ENCODE measurements at places on chromosomes 2 and 18.

- DNase-seq = no peak
These were observed 90.0 kb upstream of the NYAP2 start for GRCh38 chr2:225309516-225309915.

DNA sequence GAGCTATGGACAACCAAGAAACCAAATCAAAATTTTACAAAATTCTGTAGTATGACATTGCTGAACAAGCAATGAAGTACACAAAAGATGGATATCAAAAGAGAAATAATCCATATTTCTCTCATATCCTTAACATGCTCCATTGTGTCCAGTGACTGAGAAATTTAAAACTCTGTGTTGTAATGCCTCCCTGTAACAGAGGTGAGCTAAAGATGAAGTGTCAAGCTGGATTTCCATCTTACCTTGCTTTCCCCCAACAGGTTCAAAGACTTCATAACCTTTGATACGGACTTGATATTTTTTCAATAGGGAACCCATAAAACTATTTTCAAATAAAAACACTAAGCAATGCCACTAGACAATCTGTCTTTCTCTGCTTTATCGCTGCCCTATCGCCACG is 95.7 kb upstream of the SERTAD2 start:
- no peak for DNase-seq

- peak; percentile 52 for DNase-seq
These were observed 25.9 kb downstream of the MLPH start for GRCh38 chr2:237512774-237513466.

- no peak for DNase-seq
These were observed 142.7 kb downstream of the CYP26B1 start for GRCh38 chr2:72004976-72005375.

GRCh38 chr2:124283096-124283495 is 258.0 kb downstream of the CNTNAP5 start:
- DNase-seq = no peak

DNA sequence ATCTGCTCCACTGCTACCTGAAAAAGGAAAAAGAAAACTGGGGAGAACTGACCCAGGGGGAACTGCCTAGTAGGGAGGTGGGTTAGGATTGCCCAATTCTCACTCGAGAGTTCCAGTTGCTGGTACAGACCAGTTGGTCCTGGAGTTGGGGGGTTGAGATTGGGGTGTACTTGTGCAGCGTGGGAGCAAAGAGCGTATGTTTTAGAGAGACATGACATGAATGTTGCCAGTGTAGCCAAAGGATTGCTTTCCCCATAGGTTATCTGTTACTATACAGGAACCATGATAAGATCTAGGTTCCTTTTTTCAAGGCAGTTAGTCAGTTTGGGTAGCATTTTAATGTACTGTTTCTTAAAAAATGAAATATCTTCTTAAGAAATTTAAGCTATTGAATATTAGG is 68.6 kb downstream of the APLF start:
- no peak for DNase-seq

- no peak for DNase-seq
These were observed 4.7 kb upstream of the IL37 start for GRCh38 chr2:112906276-112906675.

- DNase-seq = no peak
These were observed 90.4 kb downstream of the ANTXR1 start for GRCh38 chr2:69103419-69103818.

DNA sequence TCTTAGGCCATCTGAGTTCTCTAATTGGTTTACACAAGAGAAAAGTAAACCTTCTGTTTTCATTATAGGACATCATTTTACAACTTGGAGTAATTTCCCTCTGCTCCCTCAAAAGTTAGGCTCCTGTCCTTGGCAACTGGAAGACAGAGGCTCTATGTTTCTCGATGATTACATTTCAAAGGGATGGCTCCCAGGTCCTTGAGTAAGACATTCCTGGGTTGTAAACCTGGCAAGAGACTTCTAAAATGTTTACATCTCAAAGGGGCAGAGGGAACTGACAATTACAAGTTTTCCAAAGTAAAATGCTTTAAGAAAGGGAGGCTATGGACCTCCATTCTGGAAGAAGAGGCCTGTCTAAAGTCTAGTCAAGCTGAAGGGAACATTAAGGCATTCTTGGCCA is 268.3 kb upstream of the REG3G start:
- no peak for DNase-seq

GRCh38 chr18:55861266-55861665 is 273.3 kb upstream of the TCF4 start:
- no peak for DNase-seq

All from activated CD8-positive, alpha-beta memory T cell treated with anti-CD3 and anti-CD28 coated beads for 1 hour (primary cell).